T-helper 17 cell (primary cell): ENCODE measurements at places on chromosomes 2 and 18.

- DNase-seq: no peak
Measured at GRCh38 chr2:4915357-4915756, 776.8 kb upstream of the SOX11 start.

GRCh38 chr2:26721115-26722032 is 28.9 kb downstream of the KCNK3 start:
- DNase-seq: no peak

DNA sequence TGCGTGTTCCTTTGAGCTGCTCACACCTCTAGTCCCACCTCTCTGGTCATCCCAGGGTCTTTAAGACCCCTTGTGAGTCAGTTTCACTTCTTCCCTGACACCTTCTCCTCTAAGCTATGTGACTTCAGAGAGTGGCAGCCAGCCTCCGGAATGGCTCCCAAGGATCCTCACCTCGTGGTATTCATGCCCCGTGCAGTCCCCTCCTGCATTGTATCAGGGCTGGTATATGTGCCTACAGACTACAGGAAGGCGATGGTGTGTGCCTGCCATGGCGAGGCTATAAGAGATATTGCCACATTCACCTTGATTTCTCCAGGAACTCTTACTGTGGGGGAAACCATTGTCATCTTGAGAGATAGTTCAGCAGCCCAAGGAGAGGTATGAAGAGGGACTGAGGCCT is 128.0 kb upstream of the SMAD2 start:
- no peak for DNase-seq

GRCh38 chr2:63814114-63814513 is 27.6 kb upstream of the UGP2 start:
- DNase-seq: no peak

GRCh38 chr2:109529532-109530449 is 84.0 kb downstream of the SEPTIN10 start:
- no peak for DNase-seq
